ENCODE measurements at places on chromosomes 12 and 14.

DNA sequence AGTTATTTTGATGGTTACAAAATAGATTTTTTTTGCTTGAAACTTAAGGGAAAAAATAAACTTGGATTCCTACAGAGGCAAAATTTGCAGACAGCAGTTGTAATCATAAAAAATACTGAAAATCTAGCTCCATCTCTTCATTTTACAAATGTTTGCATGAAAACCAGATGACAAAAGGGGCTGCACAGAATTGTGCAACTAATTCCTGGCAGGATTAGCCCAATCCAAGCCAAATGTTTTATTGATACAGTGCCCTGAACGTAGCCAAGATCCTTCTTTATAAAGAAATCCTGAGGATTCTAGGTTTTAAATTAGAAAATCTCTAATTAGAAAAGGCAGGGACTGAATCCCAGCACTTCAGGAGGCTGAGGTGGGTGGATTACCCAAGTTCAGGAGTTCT lies 356.4 kb upstream of the SEL1L start:
- DNase-seq: no peak

DNA sequence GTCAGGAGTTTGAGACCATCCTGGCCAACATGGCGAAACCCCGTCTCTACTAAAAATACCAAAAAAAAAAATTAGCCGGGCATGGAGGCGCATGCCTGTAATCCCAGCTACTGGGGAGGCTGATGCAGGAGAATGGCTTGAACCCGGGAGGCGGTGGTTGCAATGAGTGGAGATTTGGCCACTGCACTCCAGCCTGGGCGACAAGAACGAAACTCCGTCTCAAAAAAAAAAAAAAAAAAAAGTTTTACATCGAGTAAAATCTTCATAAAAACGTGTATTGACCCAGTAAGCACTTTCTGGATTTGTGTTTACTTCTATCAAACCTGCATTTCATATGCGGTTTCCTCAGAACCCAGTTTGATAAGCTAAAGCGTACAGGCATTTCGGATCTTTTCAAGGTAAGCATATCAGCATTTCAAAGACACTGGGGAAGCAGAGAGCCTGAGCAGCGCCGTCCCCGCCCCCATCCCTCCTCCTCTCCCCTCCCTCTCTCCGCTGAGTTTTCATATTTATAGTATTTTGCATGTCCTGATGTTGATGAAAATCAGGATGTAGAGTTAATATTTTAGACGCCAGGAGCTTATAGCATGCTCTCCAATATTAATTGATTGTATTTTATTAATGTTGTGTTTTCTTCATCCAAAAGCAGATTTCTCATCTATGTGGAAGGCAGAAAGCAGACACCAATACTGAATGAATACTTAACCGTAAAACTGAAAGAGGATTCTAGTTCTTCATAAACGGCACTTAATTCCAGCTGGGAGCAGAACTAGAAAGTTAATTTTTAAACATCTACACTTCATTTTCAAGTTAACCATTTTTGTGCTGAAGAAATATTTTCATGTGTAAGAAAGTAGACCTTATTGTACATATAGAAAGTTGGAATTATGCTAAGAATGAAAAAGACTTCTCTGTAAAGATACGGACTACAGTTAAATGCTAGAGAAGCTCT lies 9.2 kb upstream of the HIP1R start:
- DNase-seq: peak; percentile 32

DNA sequence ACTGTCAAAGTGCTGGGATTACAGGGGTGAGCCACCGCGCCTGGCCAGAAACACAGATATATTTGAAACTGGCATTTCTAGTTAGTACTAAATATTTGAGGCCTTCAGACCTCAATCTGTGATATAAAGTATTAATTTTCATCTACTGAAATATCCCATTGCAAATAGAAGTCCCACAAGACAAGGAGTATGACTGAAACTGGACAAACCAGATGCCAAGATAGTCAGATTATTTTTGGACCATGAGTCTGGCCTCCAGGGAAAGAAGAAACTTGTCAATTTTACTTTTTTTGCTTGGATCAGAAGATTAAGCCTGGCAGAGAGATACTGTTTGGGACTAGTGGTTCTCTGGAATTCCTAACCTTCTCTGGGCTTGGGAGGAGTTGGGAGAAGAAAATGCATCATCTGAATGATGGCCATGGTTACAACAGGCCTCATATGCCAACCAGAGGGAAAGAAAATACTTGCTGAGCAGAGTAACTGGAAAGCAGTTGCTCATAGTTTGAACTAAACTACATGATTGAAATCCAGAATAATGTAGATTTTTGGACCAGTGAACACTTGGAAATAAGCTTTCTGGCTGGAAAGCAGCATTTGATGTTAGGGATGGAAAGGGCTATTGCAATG lies 2.9 kb upstream of the SMOC1 start:
- peak; percentile 46 for DNase-seq

DNA sequence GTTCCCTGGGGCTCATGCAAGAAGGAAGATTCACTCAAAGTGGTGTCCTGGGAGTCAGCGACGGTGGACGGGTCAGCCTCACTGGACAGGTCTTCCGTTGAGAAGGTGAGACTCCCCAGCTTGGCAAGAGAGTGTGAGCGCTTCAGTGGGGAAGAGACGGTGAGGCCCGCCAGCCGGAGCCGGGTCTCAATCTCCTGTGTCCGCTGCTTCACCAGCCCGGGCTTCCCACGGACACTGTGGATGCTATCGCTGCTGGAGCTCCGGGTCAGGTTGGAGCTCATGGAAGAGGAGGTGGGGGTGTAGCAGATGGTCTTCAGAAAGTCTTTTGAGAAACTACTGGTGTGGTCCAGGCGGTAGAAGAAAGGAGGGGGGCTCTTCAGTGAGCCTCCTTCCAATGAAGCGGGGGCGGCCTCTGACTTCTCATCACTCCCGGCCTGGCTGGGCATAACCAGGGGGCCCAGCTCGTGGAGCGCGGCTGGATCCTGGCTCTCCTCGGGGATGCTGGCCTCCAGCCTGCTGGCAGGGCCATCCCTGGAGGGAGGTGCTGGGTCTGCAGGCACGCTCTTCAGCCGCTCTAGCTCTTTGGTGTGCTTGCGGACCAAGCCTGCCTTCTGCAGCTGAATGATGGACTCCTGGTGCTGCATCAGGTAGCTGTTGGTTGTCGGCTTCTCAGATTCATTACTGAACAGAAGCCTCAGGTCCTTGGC lies 56.9 kb upstream of the CORO1C start:
- DNase-seq: peak; percentile 15

GRCh38 chr14:38039496-38039895 lies 168.2 kb upstream of the SSTR1 start:
- DNase-seq: peak; percentile 79
